ENCODE measurements at places on chromosomes 11 and 22.
A peak's percentile ranks its signal among the peaks of the same experiment; 100 is the strongest.

- peak; percentile 29 for DNase-seq
Observed at GRCh38 chr11:110162216-110162615, 69.0 kb downstream of the ZC3H12C start.

DNA sequence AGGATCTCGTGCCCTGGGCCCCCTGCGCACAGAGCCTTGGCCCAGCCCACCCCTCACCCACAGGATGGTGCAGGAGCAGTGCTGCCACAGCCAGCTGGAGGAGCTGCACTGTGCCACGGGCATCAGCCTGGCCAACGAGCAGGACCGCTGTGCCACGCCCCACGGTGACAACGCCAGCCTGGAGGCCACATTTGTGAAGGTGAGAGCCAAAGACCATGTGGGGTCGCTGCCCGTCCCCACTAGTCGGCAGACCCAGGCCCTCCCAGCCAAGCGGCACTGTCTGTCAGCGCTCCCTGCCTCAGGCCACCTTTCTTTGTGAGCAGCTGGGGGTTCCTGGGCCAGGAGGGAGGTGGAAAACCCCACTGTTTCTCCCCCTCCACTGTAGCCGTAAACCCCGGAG is 22.8 kb downstream of the FBLN1 start:
- DNase-seq = no peak

DNA sequence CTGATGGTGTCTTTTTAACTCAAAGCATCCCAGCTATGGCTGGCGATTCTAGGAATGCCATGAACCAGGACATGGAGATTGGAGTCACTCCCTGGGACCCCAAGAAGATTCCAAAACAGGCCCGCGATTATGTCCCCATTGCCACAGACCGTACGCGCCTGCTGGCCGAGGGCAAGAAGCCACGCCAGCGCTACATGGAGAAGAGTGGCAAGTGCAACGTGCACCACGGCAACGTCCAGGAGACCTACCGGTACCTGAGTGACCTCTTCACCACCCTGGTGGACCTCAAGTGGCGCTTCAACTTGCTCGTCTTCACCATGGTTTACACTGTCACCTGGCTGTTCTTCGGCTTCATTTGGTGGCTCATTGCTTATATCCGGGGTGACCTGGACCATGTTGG is 20.1 kb downstream of the KCNJ5 start:
- DNase-seq = no peak

- no peak for DNase-seq
Observed at GRCh38 chr11:27421819-27422494, 50.6 kb downstream of the LGR4 start.

GRCh38 chr11:62666259-62666926 is 1.3 kb downstream of the CSKMT start:
- DNase-seq = no peak

DNA sequence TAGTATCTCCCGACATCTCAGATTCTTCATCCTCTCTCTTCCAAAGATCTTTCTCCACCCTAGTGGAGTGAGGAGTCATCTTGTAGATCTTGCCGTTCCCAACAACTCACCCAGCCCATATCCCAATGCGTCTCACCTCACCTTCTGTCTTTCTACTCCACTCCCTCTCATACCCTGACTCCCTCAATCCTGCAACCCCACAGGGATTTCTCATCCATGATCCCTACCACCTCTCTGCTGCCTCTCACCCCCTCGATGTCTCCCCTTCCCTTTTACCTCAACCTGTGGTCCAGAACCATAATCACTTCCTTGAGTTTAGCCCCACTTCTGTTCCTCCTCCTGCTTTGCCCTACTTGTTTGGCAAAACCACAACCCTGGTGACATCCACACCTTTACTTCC is 41.7 kb downstream of the OTOG start:
- DNase-seq = no peak

DNA sequence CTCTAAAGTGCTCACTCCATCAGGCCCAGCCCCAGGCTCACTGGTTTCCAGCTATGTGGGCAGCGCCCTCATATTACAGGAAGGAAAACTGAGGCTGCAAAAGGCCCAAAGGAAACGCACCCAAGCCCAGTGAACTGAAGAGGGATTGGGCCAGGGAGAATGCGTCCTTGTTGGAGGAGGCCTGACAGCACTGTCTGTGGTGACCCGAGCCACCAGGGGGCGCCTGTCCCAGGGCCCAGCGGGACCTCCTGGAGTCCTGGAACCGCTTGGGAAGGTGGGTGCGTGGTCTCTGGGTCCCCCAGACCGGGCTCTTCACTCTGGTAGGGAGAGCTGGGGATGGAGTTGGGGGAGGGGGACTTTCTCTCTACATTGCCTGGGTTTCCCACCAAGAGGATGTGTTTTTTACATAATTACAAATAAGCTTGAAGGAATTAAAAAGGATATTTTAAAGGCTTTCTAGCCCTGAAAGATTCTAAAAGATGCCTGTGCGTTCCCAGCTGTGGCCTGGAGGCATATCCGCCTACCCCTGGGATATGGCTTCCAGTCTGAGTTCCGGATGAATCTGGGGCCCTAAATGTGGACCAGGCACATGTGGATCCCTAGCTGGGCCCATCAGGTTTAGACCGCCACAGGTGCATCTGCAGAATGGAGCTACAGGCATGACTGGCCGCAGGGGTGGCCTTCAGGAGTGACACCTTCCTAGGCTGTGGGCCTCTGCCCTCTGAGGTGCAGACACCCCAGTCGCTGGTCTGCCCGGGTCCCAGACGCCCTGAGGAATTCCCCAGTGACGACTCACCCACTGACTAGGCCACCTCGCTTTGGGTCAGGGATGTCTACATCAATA is 4.2 kb downstream of the SPI1 start:
- DNase-seq = peak; percentile 77

- no peak for DNase-seq
Observed at GRCh38 chr22:17938484-17938924, 85.9 kb downstream of the MICAL3 start.

- no peak for DNase-seq
Observed at GRCh38 chr11:133541021-133541719, 8.9 kb upstream of the OPCML start.

GRCh38 chr11:46237248-46238077 is 40.0 kb upstream of the CREB3L1 start:
- peak; percentile 93 for DNase-seq

GRCh38 chr11:113315811-113316210 is 1.4 kb downstream of the TTC12 start:
- no peak for DNase-seq

DNA sequence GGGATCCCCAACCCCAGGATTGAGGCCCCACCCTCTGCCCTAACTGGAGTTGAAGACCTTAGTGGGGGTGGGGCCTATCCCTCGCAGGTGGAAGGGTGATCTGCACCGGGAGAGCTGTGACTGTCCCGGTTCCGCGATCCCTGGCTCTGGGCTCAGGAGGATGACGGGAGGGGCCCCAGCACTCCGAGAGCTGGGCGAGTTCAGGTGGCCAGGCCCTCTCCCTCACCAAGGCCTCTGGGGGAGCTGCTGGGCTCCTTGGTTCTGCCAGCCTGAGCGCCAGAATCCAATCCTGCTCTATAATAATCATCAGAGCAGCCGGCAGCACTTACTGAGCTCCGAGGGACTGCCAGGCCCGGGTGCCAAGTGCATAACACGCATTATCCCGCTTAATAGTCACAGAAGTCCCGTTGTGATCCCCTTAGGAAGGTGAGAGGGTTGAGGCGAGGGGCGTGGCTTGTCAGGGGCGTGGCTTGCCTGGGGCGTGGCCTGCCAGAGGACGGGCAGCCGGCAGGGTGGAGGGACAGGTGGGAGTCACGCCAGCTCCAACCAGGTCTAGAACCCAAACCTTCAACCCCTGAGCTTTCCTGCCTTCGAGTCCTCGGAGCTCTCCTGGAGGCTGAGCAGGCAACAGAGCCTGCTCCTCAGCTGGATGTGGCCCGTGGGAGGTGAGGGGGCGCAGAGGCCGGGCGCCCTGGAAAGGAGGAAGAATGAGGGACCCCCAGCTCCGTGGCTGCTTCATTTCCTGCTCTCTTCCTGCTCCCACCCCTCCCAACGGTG is 7.3 kb upstream of the SYT7 start:
- DNase-seq = no peak

GRCh38 chr11:129703846-129704245 is 111.8 kb upstream of the TMEM45B start:
- DNase-seq = no peak

- no peak for DNase-seq
Observed at GRCh38 chr11:119691020-119691666, 37.9 kb downstream of the NECTIN1 start.

GRCh38 chr22:31122196-31122531 is 602 bp upstream of the INPP5J start:
- DNase-seq = no peak

DNA sequence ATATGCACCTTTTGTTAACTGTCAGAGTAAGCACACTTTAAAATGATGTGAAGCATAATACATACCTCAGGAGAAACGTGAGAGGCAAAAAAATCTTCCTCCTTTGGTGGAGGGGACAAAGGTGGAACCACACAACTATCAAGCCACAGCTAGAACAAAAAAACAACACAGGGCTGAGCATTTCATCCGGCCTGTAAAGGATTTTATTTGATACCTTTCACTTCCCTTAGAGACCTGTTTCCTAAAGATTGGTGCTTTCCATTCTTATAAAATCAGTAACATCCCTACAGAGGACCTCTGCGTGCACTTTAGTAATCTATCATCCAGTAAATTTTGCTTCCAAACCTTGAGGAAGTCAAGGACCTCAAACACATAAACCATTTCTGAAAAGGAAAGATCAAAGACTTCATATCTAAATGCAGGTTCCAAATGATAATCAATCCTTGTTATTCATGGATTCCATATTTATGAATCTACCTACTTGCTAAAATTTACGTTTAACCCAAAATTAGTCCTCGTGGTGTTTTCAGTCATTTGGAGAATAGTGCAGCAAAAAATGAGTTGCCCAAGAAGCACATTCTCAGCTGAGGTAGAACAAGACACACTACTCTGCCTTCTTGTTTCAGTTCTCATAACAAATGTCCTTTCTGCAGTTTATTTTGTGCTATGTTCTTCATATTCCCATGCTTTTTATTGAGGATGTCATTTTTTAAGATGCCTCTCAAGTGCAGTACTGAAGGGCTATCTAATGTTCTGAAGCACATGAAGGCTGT is 22.7 kb downstream of the ARFGAP3 start:
- no peak for DNase-seq

DNA sequence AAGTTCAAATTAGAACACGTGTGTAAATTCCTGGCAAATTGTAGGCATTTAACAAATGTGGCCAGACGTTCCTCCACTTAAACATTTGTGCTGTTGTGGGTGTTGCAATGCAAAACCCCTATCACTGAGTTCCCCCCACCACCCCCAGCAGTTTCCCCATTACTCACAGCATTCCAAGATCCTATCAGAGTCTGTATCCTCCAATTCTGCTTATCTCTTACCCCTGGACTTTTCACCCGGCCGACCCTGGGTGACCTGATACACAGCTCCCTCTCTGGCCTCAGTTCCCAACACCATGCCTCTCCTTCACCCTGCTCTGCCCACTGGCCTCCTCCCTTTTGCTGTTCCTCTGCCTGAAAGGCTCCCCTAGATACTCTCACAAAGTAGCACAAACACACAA is 31.4 kb upstream of the AQP11 start:
- DNase-seq = no peak

GRCh38 chr11:117809236-117810055 is 12.4 kb upstream of the DSCAML1 start:
- DNase-seq = peak; percentile 57

DNA sequence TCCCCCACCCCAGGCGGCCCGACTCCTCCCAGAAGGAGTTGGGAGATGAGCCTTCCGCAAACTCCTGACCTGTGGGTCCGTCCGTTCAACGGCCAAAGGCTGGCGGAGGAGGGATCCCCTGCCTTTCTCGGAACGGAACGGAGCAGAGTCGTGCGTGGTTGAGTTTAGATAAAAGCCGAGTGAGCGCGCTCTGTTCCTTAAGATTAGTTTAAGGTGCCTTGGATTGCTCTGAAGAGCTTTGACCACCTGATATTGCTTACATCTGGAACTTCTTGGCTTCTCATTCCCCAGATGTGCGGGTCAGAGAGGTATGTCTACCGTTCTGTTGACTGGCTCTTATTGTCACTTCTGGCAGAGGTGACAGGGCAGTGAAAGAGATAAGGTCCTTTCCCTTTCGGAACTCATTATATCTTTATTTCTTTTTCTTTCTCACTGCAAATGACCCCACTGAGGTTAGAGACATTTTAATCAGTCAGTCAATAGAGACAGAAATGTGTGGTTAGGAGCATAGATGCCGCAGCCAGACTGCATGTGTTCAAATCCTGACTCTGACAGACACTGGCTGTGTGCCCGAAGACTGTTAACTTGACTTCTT is at the start of gene TRIM6:
TSS of gene TRIM6 (plus strand) at position 31 of the 595 bp plus-strand sequence. CDS start at position 292, 261 bp downstream.
- peak; percentile 59 for DNase-seq

GRCh38 chr11:16750417-16750816 is 12.0 kb downstream of the C11orf58 start:
- DNase-seq = no peak

DNA sequence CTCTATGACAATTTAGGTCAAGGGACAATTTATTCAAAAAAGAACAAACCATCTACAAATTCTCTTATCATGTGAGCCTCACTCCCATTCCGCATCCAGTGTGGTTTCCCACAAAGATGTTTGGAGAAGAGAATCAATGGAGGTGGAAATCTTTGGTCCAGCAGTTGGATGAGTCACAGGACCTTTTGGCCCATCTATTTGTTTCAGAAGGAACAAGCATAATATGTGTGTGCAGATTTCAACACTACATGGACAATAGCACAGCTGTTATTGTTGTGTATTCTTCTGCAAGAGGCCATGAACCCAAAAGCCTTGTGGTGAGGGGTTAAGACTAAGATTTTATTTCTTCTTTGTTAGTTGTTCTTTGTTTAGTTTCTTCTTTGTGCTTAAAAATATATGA is 61.6 kb downstream of the OR10A6 start:
- DNase-seq = peak; percentile 27

- DNase-seq = no peak
Observed at GRCh38 chr11:12807621-12808020, 133.4 kb downstream of the TEAD1 start.

DNA sequence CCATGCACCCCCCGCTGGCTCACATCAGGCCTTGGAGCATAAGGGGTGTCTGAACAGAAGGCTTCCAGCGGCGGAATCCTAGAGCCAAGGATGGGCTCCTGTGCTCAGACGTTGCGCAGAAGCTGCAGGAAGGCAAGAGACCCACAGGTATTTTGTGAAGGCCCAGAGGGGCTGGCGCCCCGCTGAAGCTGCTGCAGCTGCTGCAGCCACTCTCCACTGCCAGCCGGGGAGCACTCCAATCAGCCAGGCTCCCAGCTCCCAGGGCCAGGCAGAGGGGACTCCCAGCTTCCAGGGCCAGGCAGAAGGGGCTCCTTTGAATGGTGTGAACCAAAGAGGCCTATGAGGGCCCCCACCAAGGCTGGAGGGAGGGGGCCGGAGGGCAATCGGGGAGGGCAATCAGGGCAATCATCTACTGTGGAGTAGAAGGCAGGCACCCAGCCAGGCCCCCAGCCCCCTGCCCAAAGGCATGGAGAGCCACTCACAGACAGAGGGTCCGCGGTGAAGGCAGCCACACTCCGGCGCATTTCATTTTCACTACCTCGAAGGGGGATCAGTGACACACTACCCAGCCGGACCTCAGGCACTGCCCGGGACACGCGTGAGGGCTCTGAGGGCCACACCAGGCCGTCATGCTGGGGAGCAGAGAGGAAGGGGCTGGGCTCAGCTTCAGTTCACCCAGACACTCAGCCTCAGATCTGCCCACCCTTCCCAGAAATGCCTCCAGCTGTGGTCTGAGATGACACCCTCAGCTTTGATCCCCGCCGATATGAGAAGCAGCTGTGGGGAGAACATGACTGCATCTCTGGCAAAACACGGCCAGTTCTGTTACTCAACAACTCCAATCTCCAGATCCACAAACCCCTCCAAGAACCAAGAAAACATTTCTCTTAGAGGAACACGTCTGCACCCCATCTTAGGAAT is 11.6 kb upstream of the PDE2A start:
- DNase-seq = no peak

Data from mesenchymal stem cell (in vitro differentiated cells and primary cell).